RCC 7860 (cell line): ENCODE measurements at places on chromosomes 4 and X.

GRCh38 chrX:72540318-72540717 lies 32.3 kb downstream of the HDAC8 start:
- DNase-seq: no peak

- DNase-seq: peak; percentile 76
These were observed 779 bp upstream of the DDX60L start for GRCh38 chr4:168480931-168481611.

GRCh38 chr4:110271986-110272385 lies 73.6 kb upstream of the ELOVL6 start:
- no peak for DNase-seq

- DNase-seq: no peak
These were observed 38.2 kb downstream of the FAM114A1 start for GRCh38 chr4:38905652-38906385.

DNA sequence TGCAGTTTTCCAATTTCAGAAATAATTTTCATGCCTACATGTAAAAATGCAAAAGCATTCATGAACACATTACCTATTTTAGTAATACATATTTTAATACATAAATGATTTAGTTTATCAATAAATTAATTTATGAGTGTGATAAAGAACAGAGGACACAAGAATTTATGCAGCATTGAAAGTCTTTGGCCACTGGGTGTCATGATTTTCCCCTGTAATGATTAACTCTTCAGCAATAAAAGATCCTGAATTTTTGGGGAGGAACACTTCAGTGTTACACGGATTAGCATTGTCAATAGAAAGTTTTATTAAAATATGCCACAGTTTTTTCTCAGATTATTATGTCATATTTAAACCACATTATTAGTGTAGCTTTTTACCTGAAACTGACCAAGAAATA lies 8.6 kb upstream of the VCX2 start:
- DNase-seq: no peak

DNA sequence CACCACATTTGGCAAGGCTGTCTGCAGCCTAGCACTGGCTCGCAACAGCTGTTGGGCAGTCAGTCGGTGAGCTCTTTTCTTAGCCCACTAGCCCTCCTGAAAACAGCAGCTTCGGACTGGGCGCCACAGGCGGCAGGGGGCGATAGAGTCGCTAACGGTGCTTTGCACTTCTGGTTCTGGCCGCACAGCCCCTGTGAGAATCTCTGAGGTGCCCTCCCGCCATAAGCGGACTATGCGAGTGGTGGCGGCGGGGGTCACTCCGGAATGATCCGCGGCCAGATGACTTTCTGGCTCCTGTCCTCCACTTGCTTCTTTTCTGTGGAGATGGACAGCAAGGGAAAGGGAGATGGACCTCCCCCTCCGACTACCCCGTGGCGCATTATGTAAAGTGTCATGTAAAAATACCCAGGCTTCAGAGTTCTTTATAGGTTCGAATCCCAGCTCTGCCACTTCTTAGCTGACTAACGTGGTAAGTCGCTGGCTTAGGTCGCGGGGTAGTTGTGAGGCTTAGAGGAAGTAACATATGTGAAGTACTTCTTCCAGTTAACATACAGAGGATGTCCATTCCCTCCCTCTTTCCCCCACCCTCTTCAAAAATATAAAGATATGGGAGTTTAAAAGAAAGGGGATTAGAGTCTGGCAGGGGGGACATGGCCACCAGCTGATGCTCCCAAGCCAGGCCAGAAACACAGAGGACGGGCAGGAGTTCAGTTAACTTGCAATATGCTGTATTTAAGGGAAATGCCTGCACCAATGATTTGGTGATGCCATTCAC lies 11.0 kb downstream of the ARHGAP36 start:
- DNase-seq: no peak

DNA sequence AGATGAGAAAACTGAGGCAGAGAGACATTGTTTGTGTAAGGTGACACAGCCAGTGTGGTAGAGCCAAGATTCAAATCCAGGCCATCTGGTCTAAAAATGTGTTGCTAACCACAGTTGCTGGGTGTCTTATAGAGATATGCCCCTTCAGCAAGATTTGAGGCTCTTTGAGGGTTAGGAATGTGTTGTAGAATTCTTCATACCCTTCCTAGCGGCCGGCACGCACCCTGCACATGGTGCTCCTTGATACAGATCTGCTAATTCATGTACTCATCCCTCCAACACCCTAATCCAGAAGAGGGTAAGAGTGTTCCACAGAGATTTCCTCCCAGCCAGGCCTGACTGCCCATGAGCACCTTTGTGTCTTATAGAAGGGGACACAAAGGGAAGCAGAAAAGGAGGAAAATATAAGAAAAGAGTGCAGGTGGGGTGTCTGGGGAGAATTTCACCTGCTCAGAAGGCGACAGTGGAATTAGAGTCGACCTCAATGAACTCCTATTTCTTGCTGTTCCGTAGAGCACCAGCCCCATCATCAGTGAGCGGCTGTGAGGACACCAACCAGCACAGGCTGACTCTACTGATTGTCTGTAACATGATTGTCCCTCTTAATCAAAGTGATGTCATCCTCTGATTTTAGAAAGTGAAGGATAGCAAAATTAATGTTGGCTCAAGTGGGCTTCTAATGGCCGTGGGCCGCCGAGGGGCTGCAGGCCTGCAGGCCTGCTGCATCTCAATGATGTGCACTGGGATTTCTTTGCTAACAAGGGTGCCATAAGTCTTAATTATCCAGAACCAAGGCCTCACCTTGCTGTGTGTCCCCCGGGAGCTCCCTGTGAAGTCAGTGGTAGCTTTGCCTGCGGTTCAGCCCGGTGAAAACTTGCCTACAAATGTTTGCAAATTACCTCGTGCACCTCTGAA lies 24.2 kb upstream of the SMIM20 start:
- no peak for DNase-seq

DNA sequence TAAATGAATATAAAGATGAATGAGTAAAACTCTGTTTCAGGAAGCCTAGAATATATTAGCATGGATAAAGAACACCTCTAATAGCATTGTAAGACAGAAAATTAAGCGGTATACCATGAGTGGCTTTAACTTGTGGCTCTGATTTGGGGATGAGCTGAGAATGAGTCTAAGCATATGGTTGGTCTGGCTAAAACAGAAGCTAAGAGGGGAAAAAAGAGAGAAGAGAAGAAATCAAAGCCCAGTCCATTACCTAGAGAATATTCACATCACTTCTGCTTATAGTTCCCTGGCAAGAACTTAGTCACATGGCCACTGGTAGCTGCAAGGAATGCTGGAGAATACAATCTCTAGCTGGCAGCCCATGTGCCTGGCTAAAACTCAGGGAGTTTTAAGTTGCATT lies 414.5 kb downstream of the PRDM5 start:
- no peak for DNase-seq

GRCh38 chrX:68832516-68833447 lies 4.0 kb downstream of the EFNB1 start:
- no peak for DNase-seq

- DNase-seq: no peak
These were observed at the start of gene ARHGEF9 for GRCh38 chrX:63784902-63785707. ARHGEF9 (minus strand) TSS chrX:63785214; CDS start chrX:63785145, 69 bp downstream.

GRCh38 chrX:154094833-154095232 lies 2.7 kb downstream of the MECP2 start:
- no peak for DNase-seq

DNA sequence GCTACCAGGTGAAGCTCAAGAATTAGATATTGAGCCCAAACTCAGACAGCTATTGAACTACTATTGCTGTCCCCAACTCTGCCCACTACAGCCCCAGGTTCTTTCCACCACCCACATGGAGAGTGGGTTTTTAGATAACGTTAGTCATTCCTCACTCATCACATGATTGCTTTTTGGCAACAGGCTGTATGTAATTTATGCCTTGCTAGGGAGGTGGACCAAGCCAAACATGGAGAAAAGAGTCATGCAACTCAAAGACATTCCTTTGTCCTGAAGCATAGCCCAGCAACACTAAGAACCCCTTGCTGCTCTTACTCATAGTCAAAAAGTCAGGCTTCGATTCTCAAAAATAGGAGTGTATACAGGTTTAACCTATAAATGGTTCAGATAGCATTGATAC lies 275.9 kb upstream of the VCX3A start:
- DNase-seq: no peak

GRCh38 chrX:47311932-47312774 lies 58.2 kb upstream of the ZNF157 start:
- DNase-seq: peak; percentile 4

DNA sequence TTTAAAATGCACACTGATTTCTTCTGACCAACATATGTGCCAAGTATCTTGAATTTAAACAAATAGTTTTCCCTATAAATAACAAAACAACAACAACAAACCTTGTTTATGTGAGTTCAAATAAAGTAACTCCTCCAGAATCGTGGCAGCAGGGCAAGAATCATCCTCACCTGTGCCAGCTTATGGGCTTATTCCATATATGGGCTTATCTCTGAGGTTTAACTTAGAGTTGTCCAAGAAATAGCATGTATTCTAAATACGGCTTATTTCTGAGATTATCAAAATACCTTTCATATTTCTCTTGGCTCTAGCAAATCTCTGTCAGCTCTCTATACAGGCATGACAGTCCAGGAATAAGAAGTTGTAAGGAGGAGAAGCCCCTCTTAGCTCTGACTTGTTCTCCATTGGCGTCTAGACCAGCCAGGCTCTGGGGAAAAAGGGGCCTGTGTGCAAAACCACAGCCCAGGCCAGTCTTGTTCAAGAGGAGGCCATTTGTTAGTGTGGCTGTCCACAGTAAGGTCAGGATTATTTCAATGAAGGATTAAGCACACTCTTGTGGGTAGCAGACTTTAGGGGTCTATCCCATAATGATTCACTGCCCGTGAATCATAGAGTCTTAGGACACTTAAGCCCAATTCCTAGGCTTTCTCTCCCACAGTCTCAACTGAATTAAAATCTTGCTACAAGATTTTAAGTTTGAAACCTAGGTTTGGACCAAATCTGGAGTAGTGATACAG lies 63.2 kb downstream of the FRAS1 start:
- no peak for DNase-seq

- DNase-seq: peak; percentile 3
These were observed 63.1 kb downstream of the TSC22D3 start for GRCh38 chrX:107712231-107713202.

- no peak for DNase-seq
These were observed 151.7 kb upstream of the MAOA start for GRCh38 chrX:43504394-43504793.

DNA sequence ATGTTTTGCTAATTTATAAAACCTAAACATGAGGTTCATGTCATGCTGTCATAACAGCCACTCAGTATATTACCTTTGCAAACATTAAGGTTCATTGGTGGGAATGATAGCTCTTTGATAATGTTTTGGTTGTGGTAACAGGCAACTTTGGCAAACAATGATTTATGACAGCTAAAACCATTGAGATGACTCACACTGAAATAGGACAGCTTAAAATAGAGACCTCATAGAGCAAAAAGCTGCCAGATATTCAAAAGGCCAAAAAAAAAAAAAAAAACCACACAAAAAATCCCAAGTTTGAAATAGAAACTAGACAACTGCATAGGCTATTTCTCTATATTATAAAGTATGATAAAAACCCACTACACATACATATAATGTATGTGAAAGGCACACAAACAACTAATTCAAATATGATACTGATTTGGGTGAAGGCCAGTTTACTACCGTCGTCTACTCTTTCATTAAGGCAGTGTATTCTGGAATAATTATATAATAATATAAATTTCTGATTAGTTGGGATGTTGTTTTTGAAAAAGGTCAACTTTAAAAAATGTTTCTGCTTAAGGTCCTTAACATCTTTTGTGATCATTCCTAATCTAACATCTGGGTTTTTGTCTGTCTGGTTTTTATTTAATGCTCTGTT lies 646.0 kb upstream of the PITX2 start:
- peak; percentile 45 for DNase-seq

DNA sequence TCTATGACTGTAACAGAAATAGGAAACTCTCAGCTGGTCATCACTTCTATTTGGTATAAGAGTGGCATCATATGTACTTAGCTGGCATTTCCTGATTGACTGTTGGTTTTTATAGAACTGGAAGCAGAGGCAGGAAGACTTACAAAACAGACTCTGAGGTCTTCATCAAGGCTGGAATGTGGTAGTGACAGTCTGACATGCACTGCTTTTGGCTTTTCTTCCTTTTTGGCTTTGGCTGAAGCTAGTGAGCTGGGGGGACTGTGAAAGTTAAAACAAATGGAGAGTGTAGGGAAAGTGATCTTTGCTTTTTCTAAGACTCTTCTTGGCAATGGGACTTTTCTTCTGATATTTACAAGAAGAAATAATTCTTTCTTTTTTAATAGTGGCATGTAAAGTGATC lies 121.1 kb upstream of the SLC4A4 start:
- no peak for DNase-seq

- DNase-seq: no peak
These were observed 237.6 kb downstream of the AFAP1 start for GRCh38 chr4:7701866-7702649.

DNA sequence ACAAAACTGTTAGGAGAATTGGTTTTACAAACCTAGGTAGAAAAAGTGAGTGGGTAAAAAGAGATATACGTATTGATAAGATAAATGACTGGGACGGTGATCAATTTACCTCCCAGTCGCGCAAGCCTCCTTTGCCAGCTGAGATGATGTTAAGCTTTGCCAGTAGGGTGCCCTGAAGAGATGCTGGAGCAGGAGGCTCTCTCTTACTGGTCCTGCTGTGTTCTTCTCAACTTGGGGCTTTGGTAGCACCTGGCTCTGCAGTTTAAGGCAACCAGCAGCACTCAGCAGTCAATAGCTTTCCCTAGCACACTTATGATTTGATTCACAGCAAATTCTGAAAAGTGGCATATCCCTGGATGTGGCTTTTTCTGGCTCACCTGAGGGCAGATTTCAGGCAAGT lies 1461.7 kb downstream of the ADGRL3 start:
- DNase-seq: no peak

DNA sequence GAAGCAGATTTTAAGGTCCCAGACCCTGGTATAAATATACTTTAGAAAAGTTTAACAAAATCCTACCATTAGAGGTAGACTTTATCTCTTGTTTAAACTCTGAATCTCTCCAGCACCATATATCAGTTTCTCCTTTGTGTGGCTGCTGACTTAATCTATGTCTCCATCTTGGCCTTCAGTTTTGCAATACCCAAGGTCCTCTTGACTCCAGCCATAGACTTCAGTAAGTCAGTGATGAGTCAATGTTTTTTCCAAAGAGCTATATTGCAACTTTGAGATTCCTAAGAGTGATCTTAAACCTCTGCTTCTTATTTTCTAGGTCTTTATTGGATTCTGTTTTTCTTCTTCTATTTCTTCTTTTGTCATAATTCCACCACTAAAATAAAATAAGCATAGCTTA lies 50.8 kb upstream of the ADGRL3 start:
- DNase-seq: no peak

- no peak for DNase-seq
These were observed 1001.6 kb upstream of the GRID2 start for GRCh38 chr4:91302120-91302519.

- no peak for DNase-seq
These were observed 79.1 kb upstream of the APOOL start for GRCh38 chrX:84924624-84925023.

GRCh38 chr4:187910741-187911140 lies 84.8 kb upstream of the ZFP42 start:
- DNase-seq: no peak

GRCh38 chr4:145792429-145792828 lies 112.5 kb downstream of the C4orf51 start:
- DNase-seq: no peak

- DNase-seq: no peak
These were observed 74.1 kb downstream of the SMARCA1 start for GRCh38 chrX:129449148-129449547.

- DNase-seq: no peak
These were observed 171.9 kb upstream of the RBPJ start for GRCh38 chr4:26148927-26149326.
